ENCODE measurements at places on chromosomes 5 and 9.

DNA sequence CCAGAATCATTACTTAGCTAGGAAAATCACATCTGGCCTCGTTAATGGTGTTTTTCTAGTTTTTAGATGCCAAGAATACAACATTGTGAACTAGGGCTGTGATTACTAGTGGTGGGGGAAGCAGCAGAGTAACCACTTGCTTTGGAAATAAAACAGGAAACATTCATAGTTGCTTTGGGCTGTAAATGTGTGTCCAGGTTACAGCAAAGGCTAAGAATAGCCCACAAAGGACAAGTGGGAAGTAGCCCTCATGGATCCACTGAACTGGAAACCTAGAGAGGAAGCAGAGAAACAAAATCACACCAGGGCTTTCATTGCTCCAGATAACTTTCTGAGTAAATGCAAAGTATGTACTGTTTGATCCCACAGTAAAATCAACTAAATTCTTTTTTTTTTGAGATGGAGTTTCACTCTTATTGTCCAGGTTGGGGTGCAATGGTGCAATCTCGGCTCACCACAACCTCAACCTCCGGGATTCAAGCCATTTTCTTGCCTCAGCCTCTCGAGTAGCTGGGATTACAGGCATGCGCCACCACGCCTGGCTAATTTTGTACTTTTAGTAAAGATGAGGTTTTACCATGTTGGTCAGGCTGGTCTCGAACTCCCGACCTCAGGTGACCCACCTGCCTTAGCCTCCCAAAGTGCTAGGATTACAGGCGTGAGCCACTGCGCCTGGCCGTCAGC, 56.2 kb upstream of the TNFSF15 start:
- DNase-seq: no peak

- DNase-seq: no peak
Observed at GRCh38 chr5:124072570-124072969, 560.6 kb downstream of the CSNK1G3 start.

DNA sequence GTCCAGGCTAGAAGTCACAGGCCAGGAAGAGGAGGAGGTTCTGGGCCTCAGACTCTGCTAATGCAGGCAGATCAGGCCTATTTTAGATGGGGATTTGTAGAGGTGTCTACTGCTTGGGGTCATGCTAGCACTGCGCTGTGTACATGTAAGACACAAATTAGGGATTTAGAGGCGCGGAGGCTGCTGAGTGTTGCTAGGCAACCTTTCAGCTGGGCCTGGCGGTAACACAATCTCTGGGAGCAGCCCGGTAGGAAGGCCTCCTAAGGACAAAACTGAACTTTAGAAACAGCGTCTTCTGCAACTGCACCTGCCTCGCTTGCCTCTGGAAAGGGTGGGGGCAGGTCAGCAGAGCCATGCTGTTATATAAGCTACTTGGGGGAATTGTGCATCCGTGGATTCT, 147.9 kb downstream of the MACROH2A1 start:
- DNase-seq: no peak

- no peak for DNase-seq
Observed at GRCh38 chr5:4027088-4027734, 431.6 kb downstream of the IRX1 start.

GRCh38 chr5:134609232-134609851, 23.3 kb downstream of the SAR1B start:
- DNase-seq: no peak

DNA sequence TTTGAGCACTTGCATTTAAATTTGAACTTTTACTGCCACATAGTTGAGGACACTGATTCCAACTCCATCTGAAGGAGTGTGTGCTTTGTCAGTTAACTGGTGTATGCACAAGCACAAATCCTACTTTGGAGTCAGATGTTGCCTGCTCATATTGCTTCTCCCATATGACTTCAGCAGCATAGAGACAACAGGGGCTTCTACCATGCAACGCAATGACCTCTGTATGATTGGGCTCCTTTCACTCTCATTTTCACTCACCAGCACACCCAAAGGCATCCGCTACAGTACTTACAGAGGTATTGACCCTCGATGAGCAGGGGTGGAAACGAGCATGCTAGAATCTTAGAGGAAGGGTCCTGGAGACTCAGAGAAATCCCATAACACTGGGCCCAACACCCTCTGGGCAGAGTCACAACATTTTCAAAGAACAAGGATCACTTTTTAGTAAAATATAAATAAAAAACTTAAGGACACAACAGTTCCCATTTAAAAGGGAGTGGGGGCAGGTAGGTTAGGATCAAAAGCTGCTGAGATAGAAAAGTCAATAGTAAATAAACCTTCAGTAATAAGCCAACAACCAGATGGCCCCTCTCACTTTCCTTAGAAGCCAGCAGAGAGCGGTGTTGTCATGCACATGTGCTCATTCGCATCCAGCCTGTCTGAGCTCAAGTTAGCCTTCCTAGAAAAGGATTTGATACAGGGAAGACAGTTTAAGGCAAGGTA, 203.8 kb downstream of the SNCAIP start:
- peak; percentile 36 for DNase-seq

DNA sequence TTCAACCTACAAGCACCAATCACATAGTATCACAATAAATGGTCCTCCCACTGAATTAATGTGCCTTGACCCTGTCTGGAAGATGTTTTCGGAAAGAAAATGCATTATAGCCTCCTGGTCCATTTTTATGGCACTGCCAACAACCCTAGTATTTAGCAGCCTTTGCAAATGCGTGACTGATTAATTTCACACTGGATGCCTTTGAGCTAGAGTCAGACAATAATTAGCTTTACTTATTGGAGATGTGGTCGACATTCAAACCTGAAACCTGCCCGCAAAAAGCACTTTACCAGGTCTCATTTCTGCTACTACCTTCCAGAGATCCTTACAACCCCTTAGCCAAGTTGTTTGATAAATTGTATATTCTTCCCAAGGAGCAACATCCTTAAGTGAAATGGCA, 119.3 kb upstream of the DPYSL3 start:
- DNase-seq: no peak

DNA sequence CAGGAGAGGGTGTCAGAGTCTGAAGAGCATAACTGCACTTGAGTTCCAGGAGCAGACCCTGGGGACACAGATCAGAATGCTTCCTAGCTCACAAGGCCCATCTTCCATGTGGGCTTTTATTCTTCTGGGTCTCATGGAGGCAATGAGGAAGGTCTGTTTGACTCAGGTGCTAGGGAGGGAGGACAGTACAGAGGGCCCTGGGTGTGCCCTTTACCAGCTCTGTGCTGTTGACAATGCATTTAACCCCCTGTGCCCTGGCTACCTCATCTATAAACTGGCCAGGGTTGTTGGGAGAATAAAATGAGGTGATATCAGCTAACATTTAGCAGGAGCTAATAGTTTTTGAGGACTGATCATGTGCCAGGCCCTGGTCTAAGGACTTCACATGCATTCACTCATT, 318.0 kb downstream of the DMAC1 start:
- DNase-seq: no peak

GRCh38 chr5:5649641-5650040, 227.2 kb downstream of the ICE1 start:
- no peak for DNase-seq

DNA sequence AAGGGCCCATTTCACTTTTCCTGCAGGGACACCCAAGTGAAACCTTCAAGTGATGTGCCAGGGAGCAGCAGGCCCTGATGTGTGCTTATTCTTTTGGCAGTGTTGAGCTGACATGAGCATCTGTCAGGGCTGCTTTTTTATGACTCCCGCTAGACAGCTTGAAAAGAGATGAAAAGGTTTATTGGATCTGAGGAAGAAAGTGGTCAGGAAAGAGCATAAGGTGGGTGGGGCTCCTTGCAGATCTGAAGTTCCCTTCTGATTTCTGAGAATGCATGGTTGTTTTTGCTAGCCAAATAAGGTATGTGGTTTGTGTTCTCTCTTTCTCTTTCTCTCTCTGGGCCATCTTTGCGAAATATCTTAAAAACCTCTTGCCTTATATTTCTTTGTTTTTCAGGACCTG, 316.1 kb downstream of the DMRT2 start:
- no peak for DNase-seq

GRCh38 chr9:90546200-90546599, 96.4 kb downstream of the DIRAS2 start:
- DNase-seq: no peak

- peak; percentile 74 for DNase-seq
Observed at GRCh38 chr5:135437796-135438560, 9.2 kb downstream of the DCANP1 start.

GRCh38 chr9:111949919-111950318, 53.3 kb downstream of the UGCG start:
- no peak for DNase-seq

DNA sequence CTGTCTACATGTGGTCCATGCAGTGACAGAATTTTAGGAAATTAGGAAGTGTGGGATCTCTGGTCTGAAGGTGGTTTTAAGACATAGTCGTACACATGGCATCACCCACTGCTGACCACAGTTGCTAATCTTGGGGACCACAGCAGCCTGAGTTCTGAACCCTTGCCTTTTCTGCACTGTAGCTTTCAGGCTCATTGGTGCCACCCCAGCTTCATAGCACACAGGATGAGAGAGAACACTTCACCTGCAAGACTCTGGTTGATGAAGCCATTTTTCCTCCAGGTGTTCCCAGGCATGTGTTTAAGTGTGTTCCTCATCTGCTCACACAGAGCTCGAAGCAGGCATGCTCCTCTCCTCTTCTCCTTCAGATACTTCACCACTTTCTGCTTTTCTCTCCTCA, 68.2 kb upstream of the S1PR3 start:
- DNase-seq: no peak

- DNase-seq: no peak
Observed at GRCh38 chr5:11166923-11167322, 405.9 kb upstream of the DAP start.

- DNase-seq: no peak
Observed at GRCh38 chr5:175889910-175890684, 18.7 kb downstream of the CPLX2 start.

- DNase-seq: no peak
Observed at GRCh38 chr5:137312011-137312410, 187.1 kb downstream of the SPOCK1 start.

- peak; percentile 31 for DNase-seq
Observed at GRCh38 chr9:27888661-27889295, 315.5 kb upstream of the C9orf72 start.

DNA sequence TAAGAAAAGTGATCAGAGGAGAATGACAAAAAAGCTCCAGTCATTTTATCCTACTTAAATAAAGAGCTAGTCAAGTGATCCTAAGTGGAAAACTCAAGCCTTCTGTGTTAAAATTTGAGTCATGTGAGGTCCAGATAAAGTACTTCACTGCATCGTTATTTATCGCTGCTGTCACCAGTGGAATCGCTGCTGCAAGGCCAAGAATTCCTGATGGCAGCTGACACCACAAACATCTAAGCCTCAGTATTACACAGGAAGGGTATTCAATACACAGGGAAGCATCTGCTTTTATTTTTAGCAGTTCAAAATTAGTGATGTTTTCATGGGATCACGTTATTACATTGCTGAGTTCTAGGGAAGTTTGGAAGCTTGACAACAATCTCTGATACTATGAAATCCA, 190.3 kb downstream of the GOLPH3 start:
- DNase-seq: no peak

GRCh38 chr5:138440159-138441073, 1.6 kb downstream of the REEP2 start:
- no peak for DNase-seq

DNA sequence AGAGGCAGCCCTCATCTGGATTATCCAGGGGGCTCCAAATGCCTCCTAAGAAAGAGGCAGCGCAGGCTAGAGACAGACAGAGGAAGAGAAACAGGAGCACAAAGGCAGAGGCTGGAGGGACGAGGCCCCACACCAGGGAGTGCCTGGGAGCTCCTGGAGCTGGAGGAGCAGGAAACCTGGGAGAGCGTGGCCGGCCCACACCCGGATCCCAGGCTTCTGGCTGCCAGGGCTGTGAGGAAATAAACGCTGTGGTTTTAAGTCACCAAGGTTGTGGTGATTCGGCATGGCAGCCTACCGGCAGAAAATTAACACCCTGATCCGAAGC, 165.5 kb downstream of the OLFM1 start:
- DNase-seq: no peak

- peak; percentile 50 for DNase-seq
Observed at GRCh38 chr5:147396070-147396823, 113.6 kb downstream of the DPYSL3 start.

DNA sequence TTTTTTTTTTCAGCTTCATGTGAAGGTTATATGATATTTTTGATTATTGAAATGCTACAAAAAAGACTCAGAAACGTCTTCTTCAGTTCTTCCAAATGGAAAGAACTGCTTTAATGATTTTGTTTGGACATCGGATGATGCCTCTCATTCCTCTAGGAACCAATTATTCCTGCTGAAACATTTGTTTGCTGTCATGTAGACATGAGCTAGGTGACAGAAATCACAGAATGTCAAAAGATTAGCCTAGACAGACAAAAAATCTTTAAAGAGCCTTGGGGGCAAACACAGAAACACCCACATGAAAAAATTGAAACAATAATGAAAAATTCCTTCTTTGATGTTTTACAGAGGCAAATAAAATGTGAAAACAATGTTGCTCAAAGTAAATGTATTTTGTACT, 244.2 kb upstream of the EDIL3 start:
- DNase-seq: no peak

DNA sequence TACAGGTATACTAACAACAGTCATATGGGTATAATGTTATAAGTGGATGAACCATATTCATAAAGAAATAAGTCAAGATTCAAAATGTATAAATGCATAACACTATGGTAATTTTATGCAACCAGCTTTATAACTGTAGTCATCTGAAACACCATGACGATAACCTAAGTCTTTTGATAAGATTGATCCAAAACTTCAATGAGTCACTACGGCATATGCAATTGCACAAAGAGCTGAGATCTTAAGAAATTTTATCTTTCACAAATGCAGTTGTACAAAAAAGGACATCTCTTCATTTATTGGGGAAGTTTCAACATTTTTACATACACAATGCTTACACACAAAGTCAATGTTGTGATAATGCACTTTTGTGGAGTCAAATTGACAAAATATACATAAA, 20.3 kb downstream of the FAM81B start:
- no peak for DNase-seq

DNA sequence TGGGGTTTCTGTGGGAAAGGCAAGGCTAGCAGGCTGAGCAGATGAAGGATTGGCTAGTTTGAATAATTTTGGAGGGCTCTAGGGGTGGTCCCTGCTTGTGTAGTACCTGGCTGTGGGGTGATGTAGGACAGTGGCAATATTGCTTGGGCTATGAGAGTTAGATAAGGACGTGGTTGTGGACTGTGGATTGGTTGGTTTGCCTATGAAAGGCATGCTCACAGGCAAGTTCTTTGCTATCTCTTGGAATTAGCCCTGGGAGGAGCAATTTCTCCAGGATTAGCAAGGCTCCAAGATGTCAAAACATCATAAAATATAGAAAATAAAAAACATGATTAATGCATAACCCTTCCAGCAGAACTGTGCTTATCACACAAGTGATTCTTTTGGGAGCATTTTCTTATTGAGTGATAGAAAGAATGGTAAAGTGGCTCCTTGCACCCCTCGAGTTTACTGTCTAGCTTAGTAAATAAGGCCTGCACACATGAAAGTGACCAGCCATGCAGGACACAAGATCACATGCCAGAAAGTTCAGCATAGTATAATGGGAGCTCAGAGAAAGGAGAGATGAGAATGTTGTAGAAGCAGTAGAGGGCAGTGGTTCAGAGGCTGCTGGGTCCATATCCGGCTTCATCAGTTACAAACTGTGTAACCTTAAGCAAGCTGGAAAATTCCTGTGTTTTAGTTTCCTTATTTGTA, 13.8 kb downstream of the AOPEP start:
- no peak for DNase-seq

Measured in upper lobe of left lung (tissue), 6 donors.